ENCODE measurements at places on chromosomes 12 and 14.

DNA sequence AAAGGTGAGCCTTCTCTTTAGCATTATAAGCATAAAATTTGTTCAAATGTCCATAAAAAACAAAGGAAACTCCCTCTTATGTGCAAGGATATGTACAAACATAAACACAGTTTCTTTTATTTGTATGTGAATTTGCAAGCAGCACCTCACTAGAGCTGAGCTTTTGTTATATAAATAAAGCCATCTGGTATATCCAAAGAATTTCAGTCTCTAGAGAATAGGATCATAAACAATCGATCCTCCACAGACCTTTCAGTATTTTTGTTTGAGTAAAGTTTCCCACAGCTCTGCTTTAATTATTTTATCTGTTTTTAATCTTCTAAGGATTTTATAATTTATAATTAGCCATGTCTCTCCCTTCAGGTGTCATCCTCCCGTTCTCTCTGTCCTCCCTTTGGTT lies 89.2 kb downstream of the OTOGL start:
- DNase-seq: no peak

- no peak for DNase-seq
These were observed 109.5 kb upstream of the PKP2 start for GRCh38 chr12:33006106-33006505.

- DNase-seq: peak; percentile 11
These were observed 27.2 kb upstream of the RESF1 start for GRCh38 chr12:31931796-31932715.

- no peak for DNase-seq
These were observed 40.7 kb downstream of the ATG14 start for GRCh38 chr14:55370883-55371455.

- no peak for DNase-seq
These were observed 52.9 kb downstream of the ANO6 start for GRCh38 chr12:45268672-45269411.

- no peak for DNase-seq
These were observed 171.2 kb downstream of the TTC8 start for GRCh38 chr14:88995437-88996198.

- peak; percentile 40 for DNase-seq
These were observed 732 bp downstream of the SLC25A29 start for GRCh38 chr14:100305324-100306100.

- no peak for DNase-seq
These were observed 268.3 kb upstream of the PRKD1 start for GRCh38 chr14:30195941-30196340.

DNA sequence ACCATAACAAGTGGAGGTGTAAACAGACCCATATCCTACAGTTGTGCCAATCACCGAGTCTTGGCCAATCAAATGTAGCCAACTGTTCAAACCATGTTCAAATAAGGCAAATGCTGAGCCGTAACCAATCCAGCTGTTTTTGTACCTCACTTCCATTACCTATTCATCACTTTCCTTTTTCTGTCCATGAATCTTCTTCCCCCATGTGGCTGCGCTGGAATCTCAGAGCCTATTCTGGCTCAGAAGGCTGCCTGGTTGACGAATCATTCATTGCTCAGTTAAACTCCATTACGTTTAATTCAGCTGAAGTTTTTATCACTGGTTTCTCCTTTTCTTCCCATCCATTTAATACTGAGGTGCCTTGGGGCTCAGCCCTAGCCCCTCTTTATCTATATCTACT lies 71.1 kb downstream of the TBC1D30 start:
- no peak for DNase-seq

DNA sequence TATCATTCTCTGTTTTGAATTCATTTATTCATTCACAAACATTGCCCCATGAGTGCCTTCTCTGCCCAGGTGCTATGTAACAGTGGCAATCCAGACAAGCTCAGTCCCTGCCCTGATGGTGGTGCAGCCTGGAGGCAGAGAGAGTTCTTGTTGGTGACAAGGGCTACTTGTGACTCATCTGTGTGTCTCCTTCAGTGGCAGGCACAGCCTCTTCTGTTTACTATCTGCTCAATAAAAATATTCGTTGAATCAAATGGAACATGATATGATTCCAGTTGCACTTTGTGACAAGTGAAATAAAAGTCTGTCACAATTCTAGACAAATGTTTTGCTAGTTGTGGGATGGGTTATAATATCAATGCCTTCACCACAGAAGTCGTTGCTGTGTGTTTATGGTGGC lies 20.6 kb upstream of the CPM start:
- DNase-seq: no peak

DNA sequence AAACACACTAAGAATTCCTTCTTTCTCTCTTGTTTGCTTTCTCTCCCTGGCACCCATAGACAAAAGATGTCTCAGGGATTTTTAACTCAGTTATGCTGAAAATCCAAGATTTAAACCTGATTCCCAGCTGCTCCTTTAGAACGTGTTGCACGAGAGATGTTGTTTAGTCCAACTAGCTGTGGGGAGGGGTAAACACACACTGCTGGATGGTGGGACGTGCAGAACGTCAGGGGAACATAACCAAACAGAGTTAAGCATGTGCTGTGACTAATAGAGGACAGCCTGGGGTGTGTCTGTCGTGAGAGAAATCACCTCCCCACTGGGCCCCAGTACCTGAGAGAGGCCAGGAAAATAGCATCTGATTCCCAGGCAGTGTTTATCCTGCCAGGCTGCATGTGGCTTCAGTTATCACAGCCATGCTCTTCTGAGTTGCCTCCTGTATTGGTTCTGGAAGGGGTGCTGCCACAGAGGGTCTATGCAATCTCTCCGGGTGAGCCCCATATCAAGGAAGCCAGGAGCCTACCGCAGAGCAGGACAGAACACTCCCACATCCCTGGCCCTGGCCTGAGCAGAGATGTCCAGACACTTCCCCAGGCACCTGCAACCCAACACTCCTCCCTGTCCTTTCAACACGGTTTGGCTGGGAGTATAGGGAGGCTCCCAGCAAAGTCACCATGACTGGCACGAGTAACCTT lies 112.7 kb upstream of the EGLN3 start:
- no peak for DNase-seq

DNA sequence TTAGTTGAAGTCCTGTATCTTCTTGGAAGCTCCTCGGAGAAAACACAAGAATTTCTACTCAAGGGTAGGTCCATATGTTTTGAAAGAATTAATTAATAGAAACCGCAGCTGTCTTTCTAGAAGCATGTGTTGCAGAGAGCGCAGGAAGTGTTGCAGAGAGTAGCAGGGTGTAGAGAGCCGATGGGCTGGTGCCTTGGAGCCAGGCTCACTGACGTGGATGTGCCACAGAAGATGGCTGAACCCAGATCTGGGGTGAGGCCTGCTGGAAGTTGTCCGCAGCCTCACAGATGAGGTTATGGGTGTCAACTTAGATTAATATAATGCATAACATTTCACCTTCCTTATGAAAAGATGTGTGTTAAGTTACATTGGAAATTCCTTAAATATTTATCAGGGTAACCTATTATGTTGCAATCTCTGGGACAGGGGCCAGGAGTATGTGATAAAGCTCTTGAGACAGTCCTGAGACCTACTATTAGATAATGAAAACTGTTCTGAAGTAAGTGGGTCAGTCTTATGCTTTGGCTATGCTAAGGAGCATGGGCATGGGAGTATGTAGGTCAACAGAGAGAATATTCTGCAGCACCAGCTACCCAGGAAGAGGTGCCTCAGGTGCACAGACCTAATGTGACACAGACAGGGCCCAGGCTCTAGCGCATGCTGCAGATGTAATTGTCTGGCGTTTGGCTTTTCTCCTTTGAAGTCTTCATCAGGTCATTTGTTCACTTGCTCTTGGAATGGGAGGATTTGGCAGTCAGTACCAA lies 973.3 kb downstream of the BCL11B start:
- no peak for DNase-seq

DNA sequence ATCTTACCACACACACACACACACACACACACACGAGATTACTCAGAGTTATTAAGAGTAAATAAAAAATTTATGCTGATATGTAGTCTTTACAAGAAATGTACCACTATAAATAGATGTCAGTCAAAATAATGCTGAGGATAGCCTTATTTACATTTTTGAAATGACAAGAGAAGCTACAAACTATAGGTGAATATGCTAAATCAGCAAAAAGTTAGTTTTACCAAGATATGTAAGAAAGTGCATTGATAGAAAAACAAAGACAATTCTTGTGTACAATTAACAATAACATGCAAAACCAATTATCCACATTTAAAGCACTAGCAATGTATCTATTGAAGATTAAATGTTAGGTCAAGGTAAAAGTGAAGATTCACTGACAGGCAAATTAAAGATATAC lies 46.8 kb upstream of the CERS5 start:
- DNase-seq: no peak

DNA sequence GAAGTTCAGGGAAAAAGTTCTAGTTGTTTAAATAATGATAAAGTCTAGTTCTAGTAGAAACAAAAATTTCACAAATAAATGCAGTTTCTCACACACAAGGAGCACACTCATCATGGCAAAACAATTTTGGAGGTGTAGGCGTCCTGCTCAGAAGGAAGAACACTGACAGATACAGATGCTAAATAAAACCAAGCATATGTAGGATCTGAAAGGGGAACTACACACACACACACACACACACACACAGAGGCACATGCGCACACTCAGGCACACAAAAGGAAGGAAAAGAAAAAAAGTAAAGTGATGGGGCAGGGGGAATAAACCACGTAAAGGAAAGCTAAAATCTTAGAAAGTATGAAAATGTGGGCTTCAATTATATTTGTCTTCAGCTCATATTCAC lies 117.7 kb downstream of the SOX5 start:
- no peak for DNase-seq

GRCh38 chr14:103121846-103122584 lies 1.2 kb upstream of the TNFAIP2 start:
- no peak for DNase-seq

DNA sequence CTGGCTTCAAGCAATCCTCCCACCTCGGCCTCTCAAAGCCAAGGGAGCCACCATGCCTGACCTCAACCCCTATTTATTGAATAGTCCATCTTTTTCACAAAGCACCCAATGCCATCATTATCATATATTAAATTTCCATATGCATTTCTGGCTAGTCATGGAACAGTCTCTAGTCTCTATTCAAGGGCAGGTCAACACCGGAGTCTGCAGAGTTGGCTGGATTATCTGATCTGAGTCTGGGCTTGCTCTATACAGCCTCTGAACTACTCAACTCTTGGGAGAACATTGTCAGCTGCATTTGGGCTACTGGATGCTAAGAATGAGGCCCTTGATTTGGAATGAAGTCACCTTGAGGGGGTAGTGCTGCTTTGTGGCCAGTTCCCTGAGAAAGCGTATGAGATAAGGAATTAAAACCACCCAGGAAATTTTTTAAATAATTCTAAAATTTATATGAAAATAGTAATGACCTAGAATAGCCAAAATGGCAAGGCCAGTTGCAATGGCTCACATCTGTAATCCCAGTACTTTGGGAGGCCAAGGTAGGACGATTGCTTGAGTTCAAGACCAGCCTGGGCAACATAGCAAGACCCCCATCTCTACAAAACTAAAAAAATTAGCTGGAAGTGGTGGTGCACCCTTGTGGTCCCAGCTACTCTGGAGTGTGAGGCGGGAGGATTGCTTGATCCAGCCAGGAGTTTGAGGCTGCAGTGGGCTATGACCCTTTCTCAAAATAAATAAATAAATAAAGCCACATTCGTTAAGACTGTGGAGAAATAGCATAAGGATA lies 6.9 kb upstream of the NAA25 start:
- no peak for DNase-seq

DNA sequence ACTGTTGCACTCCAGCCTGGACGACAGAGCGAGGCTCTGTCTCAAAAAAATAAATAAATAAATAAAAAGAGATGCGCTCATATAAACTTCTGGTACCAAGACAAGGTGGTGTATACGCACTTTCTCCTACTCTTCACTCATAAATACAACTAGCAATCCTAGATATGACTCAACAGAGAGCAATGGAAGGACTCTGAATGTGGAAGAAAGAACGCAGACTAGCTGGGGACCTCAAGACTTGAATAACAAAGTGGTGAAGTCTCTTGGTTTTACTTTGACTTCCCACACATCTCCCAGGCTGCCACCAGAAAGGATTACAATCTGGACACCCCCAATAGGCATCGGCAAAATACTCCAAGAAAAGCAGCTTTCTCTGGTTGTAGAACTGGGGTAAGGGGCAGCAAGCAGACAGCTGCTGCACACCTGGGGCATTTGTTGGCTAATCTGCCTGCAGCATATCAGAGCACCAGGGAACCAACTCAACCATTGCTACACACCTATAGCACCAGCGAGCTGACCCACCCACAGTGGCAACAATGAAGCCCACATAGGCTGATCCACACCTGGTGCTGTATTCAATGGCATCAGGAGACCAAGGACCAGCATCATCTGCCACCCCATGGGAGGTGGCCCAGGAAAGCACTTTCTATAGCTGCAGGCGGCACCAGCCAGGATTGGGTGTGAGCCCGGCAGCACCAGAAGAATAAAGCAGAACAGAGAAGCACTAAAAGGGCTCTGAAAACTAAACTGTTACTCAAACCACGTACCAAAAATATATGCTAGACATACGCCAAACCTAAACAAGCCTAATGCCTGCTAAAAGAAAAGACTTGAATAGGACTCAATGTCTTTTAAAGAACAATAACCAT lies 1231.7 kb upstream of the TMEM132C start:
- no peak for DNase-seq

DNA sequence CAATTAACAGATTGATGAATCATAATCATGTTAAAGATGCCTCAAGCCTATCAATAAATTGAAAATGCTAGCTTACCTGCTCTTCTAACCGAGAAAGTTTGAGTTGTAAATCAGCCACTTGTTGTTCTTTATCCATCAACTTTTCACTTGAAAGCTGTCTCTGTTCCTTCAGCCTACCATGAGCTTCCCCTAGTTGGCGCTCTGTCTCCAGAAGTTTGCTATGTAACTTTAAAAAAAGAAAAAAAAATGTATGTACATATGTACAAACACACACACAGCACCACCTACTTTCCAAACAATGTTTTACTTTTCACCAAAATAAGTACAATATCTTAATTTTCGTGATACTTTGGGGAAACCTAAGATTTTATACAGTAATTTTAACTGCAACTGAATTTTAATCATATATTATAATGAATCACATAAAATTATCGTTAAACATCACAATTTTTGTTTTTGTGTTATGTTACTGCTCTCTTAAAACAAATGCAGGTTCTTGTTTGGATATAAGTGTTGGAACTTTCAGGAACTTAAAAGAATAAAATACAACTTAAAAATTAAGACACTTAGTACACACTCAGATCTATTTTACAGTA lies 101.2 kb downstream of the EEA1 start:
- peak; percentile 4 for DNase-seq

- peak; percentile 25 for DNase-seq
These were observed 502 bp downstream of the SMARCD1 start for GRCh38 chr12:50085615-50086072.

DNA sequence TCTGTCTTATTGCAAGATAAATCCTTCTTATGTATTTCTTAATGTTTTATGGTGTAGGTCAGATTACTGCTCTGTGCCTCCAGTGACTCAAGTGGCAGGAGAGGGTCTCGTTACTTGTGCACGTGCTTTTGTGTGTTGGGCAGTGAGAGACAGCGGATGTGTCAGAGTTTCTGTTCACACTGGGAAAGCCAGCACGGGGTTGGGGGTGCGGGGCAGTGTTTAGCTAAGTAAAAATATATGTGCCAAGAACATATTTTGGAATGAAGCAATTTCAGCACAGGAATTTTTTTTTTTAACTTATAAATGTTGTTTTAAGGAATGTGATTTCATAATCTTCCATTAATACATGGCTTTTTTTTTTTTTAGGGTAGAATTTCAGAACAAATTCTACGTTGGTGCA lies 4.5 kb upstream of the DNAH10 start:
- DNase-seq: no peak

GRCh38 chr12:88362439-88362838 lies 217.8 kb downstream of the KITLG start:
- DNase-seq: no peak

All from activated CD8-positive, alpha-beta memory T cell treated with anti-CD3 and anti-CD28 coated beads for 1 hour (primary cell).